Fibroblast of skin of right quadriceps (primary cell): ENCODE measurements at places on chromosomes 7 and 10.

- DNase-seq = no peak
Measured at GRCh38 chr7:16609842-16610450, 35.6 kb downstream of the ANKMY2 start.

- DNase-seq = peak; percentile 65
Measured at GRCh38 chr7:137953665-137954470, 48.0 kb downstream of the CREB3L2 start.

DNA sequence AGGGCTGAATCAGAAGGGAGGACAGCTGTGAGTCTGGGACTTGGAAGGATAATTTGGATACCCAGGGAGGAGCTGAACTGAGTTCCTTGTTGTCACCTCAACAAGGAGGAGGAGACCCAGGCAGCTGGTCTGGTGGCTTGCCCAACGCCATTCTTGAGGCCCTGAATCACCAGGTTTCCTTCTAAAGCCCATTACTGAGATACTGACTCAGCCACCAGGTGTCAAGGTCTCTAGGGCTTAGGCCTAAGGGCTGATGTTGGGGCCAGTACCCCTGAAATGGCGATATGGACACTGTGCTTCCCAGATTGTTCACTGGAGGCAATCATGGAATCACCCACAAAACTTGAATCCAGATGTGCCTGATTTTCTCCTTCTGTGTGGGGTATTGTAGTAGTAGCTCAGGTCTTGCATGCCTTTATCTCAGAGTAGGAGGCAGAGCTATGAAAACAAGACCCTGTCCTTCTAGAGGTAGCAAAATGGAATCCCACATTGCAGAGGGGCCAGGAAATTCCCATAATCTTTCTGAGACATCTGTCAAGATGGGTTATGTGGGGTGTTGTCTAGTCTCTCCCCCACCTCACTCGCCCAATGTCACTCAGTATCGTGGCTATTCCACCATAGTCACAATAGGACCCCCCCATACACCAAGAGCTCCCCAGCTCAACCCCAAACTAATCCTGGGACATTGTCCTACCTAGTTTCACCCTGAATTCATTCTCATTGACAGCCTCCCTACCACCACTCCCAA is 1.8 kb upstream of the ATG9B start:
- no peak for DNase-seq

- DNase-seq = peak; percentile 65
Measured at GRCh38 chr10:22086730-22087401, 83.3 kb upstream of the DNAJC1 start.

GRCh38 chr10:126930883-126931503 is 25.8 kb downstream of the DOCK1 start:
- DNase-seq = peak; percentile 14

DNA sequence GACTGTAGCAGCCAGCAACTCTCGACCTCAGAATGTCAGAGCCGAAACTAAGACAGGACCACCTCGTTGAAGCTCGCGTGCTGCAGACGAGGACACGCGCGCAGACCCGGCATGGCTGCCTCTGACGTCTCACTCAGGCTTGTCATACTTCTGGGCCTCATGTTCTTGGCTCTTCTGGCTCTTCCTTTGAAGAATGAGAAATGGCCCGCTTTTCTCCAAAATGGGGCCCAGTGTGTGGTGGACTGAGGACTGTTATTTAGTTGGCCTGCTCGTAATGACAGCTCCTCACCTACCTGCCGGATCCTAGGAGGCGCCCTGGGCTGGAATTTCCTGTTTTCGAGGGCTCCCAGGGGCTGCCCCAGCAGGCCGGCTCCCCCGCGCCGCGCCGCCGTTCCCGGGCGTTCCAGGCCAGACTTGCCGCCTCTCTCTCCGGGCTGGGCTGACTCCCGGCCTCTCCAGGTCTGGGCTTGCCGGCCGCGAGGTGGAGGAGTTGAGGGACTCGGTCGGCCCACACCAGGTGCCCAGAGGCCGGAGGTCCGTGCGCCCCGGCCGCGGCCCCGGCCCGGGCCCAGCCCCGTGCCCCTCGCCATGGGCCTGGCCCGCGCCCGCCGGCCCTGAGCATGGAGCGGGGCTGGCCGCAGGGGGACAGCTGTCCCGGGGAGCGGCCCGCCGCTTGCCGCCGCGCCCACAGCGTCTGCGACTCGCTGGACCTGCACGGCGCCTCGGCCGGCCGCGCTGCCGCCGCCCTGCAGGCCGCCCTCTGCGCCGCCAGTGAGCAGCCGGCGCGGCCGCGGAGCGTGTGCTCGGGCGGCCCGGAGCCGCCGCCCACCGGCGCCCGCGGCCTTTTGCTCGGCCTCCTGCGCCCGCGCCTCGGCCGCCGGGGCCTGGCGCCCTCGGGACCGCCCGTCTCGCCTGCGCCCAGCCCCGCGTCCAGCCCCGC is 28.1 kb downstream of the AGAP3 start:
- DNase-seq = no peak

DNA sequence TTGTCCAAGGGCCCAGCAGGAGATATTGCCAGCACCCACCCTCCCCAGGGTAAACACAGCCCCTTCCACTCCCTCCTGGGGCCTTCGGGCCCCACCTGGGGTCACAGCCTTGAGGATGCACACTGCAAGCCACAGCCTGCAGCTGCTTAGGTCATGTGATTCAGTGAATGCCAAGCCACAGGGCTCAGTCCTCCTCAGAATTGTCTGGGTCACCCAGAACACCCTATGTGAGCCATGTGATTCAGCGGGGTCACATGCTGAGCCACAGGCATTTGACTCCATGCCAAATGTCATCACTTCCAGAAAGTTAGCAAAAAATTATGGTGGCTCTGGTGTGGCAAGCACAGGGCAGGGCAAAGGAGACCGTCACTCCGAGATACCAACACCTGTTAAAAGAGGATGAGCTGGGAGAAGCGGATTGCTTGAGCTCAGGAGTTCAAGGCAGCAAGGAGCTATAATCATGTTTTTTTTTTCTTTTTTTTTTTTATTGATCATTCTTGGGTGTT is 17.2 kb upstream of the PSAP start:
- DNase-seq = peak; percentile 62

DNA sequence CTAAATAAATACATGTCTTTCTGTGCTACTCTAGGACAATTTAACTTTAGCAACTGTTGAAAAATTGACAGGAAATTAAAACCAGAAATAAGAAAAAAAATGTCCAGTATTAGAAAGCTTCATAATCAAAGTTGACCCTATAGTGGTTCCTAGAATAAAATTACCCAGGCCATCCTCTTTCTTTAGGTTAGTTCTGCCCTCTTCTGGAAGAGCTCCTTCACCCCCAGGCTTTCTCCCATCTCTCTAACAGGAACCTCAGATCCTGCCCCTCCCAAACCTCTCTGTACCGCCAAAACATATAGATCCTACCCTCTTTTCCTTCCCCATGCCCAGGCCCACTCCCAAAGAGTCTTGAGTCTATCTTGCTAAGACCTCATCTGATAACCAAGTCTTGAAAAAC is 159.4 kb upstream of the CDK1 start:
- no peak for DNase-seq

- DNase-seq = no peak
Measured at GRCh38 chr7:315516-316265, 25.7 kb downstream of the FOXL3 start.

DNA sequence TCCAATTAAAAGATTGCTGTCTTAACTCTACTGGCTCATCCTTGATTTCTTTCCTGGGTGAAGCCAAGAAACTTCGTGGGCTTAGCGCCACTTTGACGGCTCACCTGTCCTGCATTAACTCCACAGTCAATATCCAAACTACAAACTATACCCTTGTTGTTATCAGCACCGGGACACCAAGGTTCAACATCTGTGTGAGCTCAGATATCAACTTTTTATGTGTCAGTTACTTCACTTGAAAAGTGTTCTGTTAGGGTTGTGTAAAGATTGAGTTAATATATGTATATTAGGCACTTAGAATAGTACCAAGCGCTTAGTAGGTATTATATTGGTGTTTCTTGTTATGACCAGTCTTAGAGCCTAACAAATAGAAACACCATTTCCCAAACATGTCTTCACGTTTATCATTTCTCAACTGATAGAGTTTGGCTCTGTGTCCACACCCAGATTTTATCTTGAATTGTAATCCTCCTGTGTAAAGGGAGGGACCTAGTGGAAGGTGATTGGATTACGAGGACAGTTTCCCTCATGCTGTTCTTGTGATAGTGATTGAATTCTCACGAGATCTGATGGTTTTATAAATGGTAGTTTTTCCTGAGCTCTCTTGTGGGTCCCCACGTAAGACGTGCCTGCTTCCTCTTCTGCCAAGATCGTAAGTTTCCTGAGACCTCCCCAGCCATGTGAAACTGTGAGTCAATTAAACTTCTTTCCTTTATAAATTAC is 19.0 kb upstream of the ST8SIA6 start:
- no peak for DNase-seq

GRCh38 chr10:3036155-3037021 is 31.0 kb upstream of the PFKP start:
- no peak for DNase-seq

DNA sequence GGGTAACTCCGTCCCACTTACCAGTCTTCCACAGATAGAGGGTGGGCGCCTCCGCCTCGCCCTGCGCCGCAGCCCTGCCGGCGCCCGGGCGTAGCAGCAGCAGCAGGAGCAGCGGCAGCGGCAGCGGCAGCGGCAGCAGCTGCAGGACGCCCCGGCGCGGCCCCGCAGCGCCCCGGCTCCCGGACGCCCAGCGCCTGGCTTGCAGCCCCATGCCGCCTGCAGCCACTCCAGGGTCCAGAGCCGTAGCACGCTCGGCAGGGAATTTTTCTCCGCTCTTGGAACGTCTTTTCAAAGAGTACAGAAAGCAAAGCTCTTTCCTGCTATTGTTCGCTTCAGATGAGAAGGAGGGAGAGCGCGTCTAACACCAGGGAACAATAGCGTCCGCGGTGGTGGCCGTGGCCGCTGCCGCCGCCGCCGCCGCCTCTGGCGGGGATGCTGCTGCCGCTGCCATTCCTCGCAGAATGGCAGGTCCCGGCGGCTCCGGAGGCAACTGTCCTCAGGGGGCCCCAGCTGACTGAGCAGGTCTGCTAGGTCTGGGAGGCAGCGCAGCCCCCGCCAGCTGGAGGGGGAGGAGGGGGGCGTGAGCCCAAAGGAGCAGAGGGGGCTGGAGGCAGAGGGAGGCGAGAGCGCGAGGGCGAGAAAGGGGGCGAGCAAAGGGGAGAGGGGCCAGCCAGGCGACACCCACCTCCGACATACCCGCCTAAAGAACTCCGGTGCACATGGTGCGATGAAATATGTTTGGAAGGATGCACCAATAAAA is at the start of gene THSD7A:
TSS of gene THSD7A (minus strand) at position 463 of the 760 bp plus-strand sequence. CDS start at position 211, 252 bp downstream.
- DNase-seq = peak; percentile 56

DNA sequence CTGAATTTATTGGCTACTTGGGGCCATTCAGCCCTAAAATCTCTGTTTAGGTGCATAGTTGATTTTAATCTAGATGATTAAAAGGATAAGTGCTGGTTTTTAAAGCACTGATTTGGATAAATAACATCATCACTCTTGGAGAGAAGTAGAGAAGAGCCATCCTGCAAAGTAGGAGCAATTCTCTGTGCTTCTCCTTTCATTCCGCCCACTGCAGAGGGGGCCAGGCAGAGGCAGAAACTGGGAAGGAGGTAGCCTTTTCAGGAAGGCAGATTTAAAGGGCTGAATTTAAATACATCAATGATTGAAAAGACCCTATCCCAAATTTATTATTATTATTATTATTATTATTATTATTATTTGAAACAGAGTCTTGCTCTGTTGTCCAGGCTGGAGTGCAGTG is 14.1 kb downstream of the MAP3K8 start:
- no peak for DNase-seq

DNA sequence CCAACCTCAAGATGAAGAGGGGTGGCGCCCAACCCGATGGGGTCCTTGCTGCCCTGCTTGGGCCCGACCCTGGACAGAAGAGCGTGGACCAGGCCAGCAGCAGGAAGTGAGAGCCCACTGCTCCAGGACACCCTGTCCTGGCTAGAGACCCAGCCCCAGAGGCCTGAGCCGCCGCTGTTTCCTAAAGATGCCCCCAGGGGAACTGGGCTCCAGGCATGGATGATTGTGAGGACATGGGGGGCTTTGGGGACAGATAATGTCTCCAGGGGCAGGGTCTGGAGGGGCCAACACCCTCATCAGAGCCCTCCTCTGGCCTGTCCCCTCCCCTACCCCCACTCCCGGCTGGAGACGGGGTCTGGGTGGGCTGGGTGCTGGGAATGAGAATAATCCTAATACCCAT is 71.7 kb downstream of the MYL10 start:
- no peak for DNase-seq
